Activated CD8-positive, alpha-beta memory T cell treated with anti-CD3 and anti-CD28 coated beads for 4 hours (primary cell): ENCODE measurements at places on chromosomes 5 and 9.

- DNase-seq, result no peak
These were observed 170.0 kb downstream of the SEC61B start for GRCh38 chr9:99391937-99392594.

- DNase-seq, result no peak
These were observed 576.2 kb downstream of the BNC2 start for GRCh38 chr9:16294133-16294770.

DNA sequence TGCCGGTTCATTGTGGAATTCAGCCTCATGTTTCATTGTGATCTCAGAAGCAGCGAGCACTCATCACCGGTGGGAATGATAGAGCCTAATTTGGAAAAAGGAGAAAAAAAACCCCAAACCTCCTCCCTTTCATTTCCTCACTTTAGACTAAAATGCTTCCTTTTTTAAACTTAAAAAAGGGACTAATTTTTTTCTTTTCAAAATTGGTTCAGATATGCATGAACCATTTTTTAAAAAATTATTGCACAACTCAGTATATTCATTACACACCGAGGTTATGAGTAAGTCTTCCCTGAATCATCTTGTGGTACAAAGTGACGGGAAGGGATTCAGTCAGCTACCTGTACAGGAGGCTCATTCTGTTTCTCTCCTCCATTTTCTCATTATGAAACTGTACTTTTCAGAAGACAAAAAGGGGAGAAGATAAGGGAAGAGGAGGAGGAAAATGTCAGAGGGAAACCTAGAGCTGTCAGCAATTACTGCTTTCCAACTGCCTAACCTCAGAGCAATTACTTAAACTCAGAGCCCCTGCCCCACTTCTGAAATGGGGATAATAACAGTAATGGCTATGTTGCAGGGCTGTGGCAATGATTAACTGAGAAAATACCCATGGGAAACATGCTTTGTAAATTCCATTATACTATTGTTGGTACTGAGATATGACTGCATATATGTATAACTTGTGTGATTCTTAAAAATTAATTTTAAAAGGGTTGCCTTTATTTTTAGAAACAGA is 24.0 kb downstream of the GALNT10 start:
- no peak for DNase-seq

DNA sequence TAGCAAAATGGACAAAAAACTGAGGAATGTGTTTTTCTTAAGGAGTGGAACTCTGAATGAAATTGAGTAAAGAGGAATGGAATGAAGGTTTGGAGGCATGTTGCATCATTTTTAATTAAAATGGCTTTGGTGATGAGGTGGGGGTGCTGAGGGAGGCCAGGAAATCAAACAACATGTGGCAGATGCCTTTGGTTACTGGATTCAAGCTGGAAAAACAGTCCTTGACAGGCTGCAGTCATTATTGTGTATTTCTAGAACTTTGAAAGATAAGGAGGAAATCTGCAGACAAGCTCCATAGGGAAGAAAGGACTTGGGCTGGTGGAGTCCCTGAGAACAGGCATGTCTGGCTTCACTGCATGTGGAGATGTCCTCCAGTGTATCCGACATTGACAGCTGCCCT is 203.5 kb upstream of the HAPLN1 start:
- DNase-seq, result no peak

DNA sequence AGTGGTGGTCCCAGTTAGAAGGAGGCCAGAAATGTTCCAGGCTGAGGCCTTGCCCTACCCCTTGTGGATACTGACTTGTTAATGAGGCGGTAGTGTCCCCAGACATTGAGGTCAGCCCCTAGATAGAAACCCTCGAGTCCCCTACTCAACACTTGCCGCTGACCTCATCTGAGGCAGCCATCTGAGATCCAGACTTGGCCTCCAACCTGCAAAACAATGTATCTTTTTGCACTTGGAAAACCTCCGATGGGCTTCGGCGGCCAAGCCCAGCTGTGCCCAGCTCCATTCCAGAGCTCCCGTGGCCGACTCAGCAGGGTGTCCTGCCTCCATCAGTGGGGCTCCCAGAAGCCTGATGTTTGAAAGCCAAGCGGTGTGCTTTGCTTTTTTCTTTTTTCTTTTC is 122.1 kb downstream of the WNK2 start:
- DNase-seq, result no peak

DNA sequence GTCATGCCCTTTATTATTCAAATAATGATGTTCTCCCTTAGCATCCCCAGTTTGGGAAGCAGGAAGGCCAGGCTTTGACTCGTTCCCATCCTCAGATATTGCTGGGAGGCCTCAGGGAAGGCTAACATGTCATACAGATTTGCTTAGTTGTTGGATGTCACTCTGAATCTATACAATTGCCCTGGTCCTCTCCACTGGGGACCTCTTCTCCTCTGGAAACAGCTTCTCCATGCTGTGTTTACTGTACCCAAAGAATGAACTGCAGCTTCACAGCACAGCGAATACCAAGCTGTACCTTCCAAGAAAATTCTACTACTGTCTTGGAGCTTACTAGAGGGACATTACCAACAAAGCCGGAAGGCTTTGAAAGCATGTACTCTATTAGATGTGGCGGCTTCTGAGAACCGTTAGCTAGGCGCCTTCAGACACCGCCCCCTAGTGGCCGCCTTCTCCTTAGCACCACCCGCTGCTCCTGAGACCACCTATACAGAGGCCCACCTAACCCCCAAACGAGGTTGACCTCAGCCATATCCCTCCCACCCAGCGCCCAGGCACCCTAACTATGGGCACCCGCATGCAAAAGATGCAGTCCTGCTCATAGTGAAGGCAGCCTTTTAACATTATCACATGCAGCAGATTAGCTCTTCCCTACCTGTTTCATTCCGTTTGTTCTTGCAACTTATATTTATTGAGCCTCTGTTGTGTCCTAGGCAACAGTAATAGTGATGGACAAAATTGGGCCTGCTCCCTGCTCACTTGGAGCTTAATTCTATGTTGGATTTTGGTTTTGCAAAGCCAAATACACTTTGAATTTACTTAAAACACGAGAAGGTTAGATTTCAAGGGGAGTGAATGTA is 34.9 kb upstream of the FOXI1 start:
- no peak for DNase-seq

DNA sequence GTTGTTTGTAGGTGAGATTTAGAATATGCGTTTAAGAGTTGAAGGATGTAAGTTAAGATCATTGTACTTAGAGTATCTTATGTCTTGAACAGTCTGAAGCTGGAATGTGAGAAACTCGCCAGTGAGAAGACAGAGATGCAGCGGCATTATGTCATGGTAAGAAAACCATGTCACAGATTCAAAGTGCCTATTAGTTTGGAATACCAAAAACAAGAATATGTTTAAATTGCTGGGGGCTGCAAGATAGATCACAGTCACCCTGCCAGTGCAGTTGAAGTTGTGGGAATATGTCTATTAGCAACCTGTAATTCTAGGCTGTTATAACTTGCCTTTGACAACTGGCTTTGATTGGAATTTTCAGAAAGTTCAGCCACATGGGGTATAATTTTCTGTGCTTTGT is 3.0 kb downstream of the TLE4 start:
- no peak for DNase-seq

DNA sequence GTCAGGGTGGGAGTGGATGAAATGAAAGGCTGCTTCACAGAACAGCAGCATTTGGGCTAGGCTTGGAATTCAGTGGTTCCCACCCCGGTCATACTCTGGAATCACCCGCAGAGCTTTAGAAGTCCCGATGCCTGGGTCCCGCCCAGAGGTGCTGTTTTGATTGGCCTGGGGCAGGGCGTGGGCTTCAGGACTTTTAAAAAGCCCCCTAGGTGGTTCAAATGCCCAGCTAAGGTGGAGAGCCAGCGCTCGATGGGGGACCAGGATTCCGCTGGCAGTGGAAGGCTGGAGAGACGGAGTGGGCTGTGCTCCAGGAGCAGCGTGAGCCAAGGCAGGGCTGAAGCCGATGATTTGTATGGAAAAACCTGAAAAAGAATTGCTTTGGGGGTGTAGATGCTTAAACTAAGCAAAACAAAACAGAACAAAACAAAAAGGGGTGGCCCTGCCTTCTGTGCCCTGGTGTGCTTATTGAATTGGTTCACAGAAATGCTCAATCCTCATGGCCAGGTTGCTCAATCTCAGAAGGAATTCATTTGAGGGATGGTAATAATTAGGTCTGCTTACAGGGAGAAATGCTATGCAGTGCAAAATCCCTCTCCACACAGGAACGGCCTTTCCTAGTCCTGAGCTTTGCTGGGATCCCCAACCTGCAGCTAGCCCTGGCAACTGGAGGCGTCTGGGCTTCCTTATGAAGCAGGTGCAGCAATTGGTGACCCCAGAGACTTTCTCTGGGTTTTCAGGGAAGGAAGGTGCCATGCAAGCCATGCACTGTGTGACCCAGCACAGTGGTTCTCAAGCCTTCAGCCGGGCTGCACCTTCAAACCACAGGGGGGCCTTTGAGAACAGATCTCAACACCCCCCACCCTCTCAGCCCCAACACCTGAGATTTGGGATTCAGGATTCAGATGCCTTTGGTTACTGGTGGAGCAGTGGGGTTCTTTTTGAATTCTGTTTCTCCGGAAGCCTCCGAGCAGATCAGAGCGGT is 174.0 kb upstream of the ZNF618 start:
- DNase-seq, result no peak
